ACHN (cell line): ENCODE measurements at places on chromosomes 3 and 15.

DNA sequence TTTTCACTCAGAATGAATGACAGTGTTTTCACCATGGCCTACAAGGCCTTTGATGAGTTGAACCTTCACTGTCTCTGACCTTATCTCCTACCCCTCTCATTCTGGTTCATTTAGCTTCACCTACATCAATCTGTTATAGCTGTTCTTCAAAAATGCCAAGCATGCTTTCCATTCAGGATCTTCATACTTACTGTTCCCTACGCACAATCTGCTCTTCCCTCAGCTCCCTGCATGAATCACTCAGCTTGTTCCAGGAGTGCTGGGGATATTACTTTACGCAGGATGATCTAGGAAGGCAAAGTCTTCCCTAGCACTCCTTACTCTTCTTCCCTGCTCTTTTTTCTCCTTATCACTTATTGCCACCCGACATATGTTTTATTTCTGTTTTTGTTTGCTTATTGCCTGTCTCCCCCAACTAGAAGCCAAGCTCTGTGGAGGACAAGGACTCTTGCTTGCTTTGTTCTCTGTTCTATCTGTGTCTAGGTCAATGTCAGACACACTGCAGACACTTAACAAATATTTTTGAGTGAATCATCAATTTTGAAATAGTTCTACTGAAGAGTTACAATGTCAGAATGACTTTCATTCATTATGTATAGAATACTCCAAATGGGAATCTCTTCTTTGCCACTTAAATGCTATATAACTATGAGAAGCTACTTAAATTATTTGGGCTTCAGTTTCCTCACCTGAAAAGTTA is 238.3 kb upstream of the FEZF2 start:
- no peak for DNase-seq

- DNase-seq = no peak
Observed at GRCh38 chr15:100559330-100559729, 30.6 kb upstream of the CERS3 start.

DNA sequence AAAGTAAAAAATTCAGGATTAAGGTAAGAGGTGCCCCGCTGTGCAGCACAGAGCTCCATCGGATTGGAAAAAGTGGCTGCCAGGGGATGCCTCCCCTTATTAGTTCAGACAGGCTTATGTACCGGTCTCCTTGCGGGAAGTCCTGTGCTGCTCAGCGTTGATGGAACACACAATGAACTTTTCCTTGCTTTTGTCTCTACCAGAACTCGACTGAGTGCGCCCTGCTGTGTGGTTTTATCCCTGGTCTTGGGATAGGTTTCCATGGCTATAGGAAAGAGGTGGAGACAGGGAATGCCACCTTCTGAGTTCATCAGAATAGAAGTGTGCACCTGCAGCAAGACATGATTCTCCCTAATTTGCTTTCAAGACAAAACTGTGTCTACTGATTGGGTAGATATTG is 745.9 kb upstream of the CFAP20DC start:
- no peak for DNase-seq

DNA sequence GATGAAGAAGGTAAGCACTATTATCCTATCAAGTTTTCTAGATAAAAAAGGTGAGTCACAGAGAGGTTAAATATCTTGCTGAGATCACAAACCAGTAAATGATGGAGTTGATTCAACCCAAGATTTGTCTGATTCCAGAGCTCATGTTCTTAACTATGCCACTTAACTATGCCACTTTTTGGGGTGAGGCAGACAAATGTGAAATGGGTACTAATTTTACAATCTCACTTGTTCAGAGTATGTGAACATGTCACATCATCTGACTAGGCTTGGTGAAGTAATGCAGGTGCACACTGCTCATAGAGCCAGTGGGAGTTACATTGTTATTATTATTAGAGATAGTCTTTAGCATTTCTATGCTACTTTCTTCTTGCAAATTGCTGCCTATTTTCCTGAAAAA is 2.0 kb downstream of the DRD3 start:
- DNase-seq = no peak

DNA sequence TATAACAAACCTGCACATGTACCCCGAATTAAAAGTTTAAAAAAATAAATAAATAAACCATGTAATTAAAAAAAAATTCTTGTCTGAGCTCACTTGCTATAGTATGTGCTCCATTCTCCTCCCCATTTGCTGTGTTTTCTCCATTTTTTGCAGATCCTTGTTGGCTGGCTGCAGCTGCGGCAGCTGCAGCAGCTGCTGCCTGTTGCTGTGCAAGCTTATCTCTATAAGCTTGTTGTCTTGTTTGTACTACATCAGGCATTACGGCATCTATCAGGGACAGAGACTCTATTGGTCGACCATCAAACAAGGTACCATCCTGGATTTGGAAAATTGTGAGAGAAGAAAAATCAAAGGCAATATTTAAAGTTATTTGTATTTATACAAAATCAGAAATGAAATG is 145.9 kb downstream of the TBL1XR1 start:
- DNase-seq = no peak

- no peak for DNase-seq
Observed at GRCh38 chr3:78907367-78907766, 860.4 kb downstream of the ROBO1 start.

DNA sequence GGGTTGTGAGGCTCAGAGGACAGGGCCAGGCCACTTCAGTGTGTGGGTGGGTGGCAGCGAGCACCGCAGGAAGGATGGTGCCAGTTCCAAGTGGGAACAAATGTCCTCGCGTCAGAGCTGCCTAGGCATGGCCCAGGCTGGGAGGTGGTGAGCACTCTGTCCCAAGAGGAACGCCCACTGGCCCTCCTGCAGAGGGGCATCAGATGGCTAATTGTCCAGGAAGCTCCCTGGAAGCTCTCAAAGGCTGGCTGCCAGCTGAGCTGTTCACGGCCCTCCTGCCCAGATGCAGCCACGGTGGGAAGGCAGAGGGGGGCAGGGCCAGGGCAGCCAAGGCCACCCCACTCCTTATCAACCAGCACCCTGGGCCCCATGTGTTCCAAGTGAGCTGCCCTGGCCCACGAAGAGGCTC is 55.2 kb downstream of the IQSEC1 start:
- no peak for DNase-seq

- peak; percentile 4 for DNase-seq
Observed at GRCh38 chr15:43105077-43105736, 631 bp downstream of the UBR1 start.

GRCh38 chr15:70339571-70340493 is 242.1 kb upstream of the TLE3 start:
- DNase-seq = no peak

DNA sequence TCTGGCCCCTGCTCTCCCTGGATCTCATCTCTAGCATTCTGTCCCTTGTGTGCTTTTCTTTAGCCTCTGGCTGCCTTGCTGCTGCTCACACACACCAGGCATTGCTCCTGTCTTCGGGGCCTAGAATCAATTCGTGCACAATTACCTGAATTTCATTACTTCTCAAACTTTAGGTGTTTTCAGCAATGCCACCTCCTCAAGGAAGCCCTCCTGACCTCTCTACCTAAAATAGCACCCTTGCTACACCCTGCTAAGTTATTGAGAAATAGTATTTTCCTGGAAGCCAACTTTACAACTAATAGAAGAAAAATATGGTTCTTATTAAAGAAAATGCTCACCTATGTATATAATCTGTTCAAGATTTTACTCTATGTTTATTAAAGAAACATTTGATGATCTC is 40.4 kb downstream of the CP start:
- no peak for DNase-seq

DNA sequence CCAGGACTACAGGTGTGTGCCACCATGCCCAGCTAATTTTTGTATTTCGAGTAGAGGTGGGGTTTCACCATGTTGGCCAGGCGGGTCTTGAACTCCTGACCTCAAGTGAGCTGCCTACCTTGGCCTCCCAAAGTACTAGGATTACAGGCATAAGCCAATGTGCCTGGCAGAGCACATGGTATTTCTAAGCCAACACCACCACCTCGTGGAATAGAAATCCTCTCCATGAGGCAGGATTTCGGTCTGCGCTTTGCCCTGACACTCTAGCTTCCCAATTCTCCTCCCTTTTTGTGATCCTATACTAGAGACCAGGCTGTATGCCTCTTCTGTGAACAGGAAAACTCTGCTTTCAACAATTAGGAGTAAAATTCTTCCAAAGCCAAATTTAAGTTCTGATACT is 372.2 kb downstream of the VGLL3 start:
- DNase-seq = no peak

DNA sequence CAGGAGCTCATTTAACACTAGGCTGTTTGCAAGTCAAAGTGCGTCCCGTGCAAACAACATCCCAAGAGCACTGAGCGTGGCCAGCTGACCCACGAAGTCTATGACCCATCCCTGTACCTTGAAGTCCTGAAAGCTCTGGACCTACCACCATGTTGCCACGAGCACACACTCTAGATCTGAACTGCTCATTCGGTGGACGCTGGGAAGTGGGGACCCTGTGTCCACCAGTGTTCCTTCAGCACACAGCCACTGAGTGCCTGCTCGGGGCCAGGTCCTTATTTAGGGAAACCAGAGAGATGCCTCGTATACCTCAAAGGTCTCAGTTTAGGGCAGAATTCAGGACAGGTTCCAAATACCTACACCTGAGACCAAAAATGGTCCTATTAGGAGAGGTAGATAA is 236.9 kb downstream of the XXYLT1 start:
- DNase-seq = no peak

GRCh38 chr15:81484086-81484955 is 110.3 kb upstream of the TMC3 start:
- DNase-seq = no peak

- DNase-seq = no peak
Observed at GRCh38 chr15:80582816-80583423, 112.2 kb upstream of the ABHD17C start.

GRCh38 chr15:73928971-73929627 is 2.8 kb downstream of the LOXL1 start:
- DNase-seq = no peak

- DNase-seq = no peak
Observed at GRCh38 chr3:106381939-106382335, 513.1 kb upstream of the CBLB start.

DNA sequence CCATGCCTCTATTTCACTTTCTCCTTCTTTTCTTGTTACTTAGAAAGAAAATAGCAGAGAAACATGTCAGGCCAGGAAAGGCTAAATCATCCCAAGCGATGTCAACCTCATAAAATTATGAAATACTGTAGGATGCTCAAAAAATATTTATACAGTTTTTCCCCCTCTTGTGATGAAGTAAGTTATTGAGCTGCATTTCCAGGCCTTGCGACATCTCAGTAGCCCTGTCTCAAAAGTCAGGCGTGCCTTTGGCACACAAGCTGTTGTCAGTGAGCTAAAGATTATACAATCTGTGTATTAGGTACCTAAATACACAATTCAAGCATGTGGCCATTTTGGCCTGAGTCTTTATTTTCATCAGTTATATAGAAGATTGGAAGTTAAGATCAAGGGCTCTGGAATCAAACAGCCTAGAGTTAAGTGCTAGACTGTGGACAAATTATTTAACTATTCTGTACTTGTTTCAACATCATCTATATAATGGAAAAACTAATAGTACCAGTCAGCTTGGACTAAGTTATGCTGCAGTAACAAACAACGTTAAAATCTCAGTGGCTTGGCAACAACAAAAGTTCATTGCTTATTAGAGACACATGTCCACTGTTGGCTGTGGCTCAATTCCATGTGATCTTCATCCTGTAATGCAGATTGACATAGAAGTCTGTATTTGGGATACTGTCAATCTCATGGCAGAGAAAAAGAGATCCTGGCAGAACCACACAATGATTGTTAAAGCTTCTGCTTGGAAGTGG is 406.4 kb upstream of the PROK2 start:
- DNase-seq = no peak

DNA sequence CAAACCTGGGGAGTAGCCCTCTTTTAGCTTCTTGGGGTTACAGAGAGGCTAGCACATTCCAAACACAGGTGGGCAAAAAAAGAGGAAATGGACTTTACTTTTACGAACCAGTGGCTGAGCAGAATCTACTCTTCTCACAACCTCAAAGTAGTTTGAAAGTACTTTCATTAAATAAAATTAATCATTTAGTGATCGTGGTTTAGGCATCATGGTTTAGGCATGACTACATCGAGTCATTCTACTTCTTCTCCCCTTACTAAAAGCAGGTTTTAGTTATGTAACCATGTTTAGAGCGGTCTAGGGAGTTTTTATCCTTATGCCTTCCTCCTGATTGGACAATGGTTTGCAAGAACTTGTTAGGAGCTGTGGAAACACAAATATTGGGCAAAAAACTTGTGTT is 2.5 kb upstream of the GREM1 start:
- peak; percentile 9 for DNase-seq

- DNase-seq = no peak
Observed at GRCh38 chr15:81257435-81257834, 60.8 kb downstream of the IL16 start.

DNA sequence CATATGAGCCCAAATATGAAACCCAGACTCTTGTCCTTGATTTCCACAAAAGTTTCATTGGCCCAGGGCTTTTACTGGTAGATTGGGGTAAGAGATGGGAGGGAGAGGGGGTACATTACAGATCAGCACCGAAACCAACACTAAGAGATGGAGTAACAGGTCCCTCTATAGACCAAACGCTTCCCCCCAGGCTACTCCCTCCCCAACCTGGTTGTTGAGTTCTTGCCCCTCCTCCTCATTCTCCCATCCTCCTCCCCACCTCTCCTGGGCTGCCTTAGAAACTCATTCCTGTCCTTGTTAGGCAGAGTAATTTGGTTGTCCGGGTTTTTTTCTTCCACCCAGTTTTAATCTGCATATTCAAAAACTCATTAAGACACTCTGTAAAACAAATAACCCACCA is 74.1 kb downstream of the MESD start:
- DNase-seq = no peak

- DNase-seq = no peak
Observed at GRCh38 chr3:88987776-88988175, 119.6 kb upstream of the EPHA3 start.

DNA sequence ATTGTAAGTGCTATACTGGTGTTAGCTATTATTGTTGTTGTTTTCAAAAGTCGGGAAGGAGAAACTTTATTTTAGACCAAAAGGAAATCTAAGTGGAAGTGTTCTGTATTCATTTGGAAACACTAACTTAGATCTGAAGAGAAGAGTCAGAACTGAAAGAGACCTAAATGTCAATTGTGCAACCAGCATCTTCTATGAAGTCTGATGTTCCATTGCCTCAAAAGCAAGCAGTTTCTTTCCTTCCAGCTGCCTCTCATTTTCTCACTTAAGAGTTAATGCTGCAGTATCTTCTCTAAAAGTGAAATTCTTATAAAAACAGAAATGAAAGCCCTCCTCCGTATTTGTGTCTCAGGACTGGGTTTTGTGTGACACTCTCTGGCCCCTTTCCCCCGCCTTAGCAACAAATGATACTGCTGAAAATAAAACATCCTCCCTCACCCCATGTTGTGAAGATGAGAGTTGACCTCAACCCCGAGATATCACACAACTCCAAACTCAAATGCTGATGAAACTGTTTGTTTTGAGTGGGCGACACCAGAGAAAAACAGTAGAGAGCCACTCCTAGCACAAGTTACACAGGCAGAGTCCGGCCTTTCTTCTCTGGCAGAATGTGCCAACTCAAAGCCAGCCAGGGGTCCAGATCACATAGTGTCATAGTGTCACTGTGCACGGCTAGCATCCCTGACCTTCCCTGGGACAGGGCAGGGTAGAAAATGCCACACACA is 48.9 kb downstream of the GLDN start:
- DNase-seq = no peak
